ENCODE measurements at places on chromosomes 7 and 10.

DNA sequence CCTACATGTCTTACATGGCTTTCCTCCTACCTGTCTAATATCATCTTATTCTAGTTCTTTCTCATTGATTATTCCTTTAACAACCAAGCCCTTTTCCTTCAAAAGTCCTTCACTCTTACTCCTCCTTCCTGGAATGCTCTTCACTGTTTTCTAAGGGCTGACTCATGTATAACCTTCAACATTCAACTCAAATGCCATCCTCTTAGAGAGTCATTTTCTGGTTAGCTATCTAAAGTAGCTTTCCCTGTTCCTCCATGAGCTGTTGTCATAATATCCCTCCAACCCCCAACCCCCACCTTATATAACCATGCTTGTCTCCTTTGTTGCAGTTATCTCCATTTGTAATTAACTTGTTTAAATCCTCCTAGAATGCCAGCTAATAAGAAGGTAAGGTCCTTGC lies 286.8 kb downstream of the ADK start:
- DNase-seq = no peak

GRCh38 chr10:112515126-112515525 lies 68.1 kb downstream of the VTI1A start:
- no peak for DNase-seq

DNA sequence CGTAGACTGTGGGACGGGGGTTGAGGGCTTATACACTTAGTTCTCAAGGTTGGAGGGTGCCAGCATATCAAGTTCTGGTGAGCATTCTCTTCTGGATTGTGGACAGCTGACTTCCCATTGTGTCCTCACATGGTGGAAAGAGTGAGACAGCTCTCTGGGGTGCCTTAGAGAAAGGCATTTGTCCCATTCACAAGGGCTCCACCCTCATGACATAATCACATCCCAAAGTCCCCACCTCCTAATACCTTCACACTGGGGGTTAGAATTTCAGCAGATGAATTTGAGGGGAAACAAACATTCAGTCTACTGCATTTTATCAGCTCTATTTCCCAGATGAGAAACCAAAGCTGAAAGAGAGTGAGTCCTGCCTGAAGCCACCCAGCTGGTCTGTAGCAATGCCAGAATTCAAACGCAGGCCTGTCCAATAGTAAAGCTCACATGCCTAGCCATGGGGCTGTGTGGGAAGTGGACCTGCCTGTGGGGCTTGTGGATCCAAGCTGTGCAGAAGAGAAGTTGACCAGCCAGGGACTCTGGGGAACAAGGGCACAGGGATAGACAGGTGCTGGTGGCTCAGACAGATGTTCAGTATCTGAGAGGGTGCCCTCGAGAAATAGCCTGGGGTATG lies 34.9 kb upstream of the LOXL4 start:
- DNase-seq = no peak

DNA sequence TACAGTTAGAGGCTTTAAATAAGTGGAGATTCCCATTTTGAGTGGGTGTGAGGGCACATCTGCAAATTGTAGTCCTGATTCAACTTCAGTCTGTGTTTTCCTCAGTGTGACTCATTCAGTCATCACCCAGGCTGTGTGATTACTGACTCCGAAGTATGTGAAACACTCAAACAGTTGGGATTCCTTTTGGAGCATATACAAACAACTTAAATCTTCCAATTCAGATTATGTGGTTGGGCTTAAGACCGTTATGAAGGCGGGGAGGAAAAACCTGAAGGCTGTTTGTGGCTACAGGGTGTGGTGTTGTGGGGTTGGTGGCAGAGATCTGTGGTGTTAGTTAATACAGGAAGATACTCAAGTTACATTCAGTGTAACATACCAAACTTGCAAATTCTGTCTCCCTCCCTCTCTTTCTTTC lies 259.7 kb upstream of the FERD3L start:
- DNase-seq = no peak

DNA sequence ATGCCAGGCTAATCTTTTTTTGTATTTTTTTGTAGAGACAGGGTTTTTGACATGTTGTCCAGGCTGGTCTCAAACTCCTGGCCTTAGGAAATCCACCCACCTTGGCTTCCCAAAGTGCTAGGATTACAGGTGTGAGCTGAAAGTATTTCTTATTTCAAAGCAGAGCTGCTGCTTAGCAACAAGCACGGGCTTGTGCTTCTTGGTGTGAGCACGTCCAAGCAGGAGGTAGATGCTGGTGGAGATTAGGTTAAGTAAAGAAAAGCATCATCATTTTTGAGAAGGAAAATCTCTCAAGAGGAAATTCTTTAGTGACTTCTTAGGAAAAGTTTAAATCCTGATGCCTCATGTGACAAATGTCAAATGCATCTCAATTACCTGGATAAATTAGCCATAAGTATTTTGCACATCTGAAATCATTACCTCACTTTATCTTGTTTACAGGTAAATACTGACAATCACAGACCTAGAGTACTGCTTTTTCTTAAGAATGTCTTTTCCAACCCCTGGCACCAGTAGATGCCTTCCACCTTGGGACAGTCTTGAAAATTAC lies 431.8 kb upstream of the FZD8 start:
- no peak for DNase-seq

DNA sequence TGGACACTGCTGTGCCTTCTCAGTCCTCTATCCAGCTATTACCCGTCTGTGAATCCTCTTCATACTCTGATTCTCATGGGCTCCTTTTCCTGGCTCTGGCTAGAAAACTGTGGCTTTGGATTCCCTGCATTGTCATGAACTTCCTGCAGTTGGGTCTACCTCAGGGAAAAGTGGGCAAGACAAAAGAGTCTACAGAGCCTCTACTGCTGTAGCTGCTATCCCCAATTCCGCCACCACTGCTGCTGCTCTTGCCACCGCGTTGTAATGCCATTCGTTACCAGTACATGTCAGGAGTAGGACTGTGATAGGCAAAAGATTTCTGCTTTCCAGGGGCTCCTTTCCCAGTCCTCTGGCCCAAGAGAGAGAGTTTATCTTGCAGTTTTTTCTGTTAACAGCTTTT lies 23.9 kb upstream of the PPP1R17 start:
- DNase-seq = no peak

All from activated CD4-positive, alpha-beta T cell treated with anti-CD3 and anti-CD28 coated beads, Interleukin-10, Interleukin-2, amounts not matched to agents 100 ng/mL and 50 ng/mL, durations not matched to agents 16 hours and 8 hours (primary cell).